Mucosa of gallbladder (tissue), 1 donor: ENCODE measurements at places on chromosomes 6 and 20.

- DNase-seq = peak; percentile 79
Measured at GRCh38 chr6:41705996-41706835, 29.2 kb downstream of the TFEB start.

DNA sequence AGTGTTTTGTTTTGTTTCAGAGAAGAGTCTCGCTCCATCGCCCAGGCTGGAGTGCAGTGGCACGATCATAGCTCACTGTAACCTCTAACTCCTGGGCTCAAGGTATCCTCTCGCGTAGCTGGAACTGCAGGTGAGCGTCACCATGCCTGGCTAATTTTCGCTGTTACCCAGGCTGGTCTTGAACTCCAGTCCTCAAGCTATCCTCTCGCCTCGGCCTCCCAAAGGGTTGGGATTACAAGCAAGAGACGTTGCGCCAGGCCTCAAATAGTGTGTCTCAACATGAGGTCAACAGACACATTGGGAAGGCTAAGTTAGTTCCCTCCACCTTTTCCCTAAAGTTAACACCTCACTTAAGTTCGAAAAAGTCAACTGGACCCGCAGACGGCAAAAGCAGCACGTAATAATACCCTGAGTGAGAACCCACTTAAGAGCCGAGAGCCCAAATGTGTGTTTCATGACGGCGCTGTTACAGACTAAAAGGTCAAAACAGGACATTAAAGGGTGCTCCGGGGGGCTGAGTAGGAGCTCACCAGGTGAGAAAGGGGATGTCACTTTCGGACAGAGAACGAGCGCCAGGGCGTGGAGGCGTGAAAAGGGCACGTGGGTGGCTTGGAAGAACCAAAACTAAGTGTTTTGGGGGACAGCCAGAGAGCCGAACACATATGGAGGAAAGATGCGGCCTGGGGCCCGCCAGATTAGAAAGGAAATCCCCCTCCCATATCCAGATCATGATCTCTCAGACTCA, 499 bp downstream of the TTI1 start:
- no peak for DNase-seq

GRCh38 chr6:93735099-93735498, 315.7 kb upstream of the EPHA7 start:
- DNase-seq = no peak

- DNase-seq = no peak
Measured at GRCh38 chr20:33099843-33100538, 20.5 kb downstream of the BPIFB4 start.

DNA sequence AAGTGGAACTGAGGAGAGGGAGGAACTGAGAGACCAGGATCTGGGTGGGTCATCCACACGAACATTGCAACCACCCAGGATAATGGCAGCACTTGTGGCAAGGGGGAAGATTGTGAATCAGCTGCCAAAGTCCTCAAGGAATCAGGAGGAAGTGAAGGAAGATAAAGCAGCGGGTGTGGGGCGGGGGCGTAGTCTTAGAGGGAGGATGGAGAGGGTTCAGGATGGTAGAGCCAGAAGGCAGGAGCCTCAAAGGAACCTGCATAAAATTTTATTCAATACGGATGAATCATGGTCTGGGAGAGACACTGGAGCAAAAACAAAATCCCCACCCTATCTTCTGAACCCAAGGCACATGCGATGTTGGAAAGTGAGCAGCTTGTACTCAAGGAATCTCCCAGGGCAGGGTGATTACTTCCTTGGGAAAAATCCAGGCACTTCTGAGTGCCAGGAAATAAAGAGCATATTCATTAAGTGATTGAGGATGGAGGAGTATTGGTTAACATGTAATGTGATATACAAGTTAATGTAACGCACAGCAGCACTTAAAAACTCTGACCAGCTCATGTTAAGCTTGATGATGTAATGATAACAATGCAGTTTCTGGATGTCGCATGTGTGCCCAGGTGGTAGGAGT, 82.0 kb upstream of the B3GAT2 start:
- no peak for DNase-seq

- DNase-seq = peak; percentile 8
Measured at GRCh38 chr6:390914-391558, 516 bp upstream of the IRF4 start.

GRCh38 chr6:144809120-144809519, 524.0 kb downstream of the UTRN start:
- no peak for DNase-seq

- DNase-seq = peak; percentile 85
Measured at GRCh38 chr6:142945049-142945445, at the start of gene HIVEP2. Gene HIVEP2, minus strand, starts transcription at chr6:142945176. Its CDS starts 170,438 bp downstream, at chr6:142774738.
